Fibroblast of skin of scalp (primary cell): ENCODE measurements at places on chromosomes 4 and X.
A peak's percentile ranks its signal among the peaks of the same experiment; 100 is the strongest.

GRCh38 chr4:116024954-116025708 is 911.7 kb upstream of the NDST4 start:
- no peak for DNase-seq

- peak; percentile 4 for DNase-seq
Measured at GRCh38 chr4:166972071-166972470, 262.2 kb downstream of the SPOCK3 start.

DNA sequence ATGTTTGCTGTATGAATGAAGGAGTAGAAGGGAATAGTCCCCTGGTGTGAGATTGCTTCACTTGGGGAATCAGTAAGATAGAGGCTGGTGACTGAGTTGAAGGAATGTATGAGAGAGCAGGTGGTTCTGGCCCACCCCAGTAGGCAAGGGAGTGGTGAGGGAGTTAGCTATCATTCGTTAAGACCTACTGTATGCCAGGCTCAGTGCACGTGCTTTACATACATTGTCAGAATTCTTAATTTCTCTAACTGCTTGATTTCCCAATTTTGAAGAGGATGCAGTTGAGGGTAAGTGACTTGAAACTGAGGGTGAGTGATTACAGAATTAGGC is 700 bp downstream of the VMA21 start:
- no peak for DNase-seq

- DNase-seq = no peak
Measured at GRCh38 chr4:147794787-147795413, 63.0 kb downstream of the ARHGAP10 start.

DNA sequence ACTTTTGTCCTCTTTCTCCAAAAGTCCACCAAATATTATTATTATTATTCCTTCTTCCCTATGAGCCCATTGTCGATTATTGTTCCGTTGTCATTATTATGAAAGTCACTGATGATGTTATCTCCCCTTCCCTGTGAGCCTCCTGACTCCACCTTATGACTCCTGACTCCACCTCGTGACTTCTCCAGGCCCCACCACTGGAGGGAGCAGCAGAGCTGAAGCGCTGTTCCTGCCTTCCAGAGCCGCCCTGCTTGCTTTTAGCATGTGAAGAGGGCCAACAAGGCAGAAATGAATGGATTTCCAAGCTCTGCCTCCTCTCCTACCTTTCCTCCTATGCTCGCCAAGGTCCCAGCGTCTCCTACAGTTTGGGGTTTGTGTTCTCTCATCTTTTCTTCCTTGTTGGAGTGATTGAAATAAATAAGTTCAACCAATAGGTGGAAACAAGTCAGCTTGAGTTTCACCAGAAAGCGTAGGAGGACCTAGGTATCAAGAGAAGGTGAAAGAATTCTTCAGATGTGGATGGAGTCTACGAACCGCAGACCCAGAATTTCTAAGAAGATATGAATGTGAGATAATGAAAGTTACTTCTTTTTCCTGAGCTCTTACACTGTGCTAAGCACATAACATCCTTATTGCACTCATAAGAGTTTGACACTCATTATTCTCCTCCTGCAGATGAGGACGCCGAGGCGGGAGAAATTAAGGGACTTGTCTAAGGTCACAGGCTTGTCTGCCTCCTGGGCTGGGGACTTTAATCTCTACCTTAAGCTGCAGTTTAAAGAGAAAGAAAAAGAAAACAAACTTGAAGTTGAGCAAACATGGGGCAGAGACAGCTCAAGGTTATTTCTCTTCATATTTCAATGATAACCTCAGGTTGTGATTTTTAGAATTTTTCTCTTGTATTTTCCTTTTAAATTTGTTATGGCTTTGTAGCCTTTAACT is 26.1 kb downstream of the IGSF1 start:
- DNase-seq = no peak

GRCh38 chr4:81505004-81505598 is 33.4 kb upstream of the RASGEF1B start:
- no peak for DNase-seq

- no peak for DNase-seq
Measured at GRCh38 chrX:19866626-19867410, 20.6 kb downstream of the SH3KBP1 start.

- no peak for DNase-seq
Measured at GRCh38 chr4:139631791-139632190, 33.8 kb upstream of the MGST2 start.

DNA sequence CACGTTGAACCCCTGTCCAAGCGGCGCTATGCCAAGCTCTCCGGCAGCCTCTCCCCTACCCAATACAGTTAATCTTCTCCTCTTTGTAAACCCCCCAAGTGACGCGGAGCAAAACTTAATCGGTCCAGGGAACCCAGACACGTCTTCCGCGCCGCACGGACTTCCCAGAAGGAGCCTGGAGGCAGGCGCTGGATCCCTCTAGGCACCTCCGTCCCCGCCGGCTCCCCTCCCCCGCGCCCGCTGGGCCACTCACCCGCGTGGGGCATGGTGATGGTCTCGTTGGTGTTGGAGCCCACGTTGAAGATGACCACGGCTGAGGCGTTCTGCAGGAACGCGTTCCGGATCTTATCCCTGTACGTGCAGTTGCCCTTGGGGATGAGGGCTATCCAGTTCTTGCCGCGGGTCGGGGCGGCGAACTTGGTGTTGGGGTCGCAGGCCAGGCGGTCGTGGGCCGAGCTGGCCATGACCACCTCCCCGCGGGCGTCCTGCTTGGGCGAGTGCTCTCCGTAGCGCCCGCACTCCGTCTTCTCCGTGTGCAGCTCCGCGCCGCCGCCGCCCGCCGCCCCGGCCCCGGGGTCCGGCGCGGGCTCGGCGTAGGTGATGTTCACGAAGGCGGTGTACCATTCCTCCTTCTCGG is 1.1 kb downstream of the RNF150 start:
- no peak for DNase-seq

DNA sequence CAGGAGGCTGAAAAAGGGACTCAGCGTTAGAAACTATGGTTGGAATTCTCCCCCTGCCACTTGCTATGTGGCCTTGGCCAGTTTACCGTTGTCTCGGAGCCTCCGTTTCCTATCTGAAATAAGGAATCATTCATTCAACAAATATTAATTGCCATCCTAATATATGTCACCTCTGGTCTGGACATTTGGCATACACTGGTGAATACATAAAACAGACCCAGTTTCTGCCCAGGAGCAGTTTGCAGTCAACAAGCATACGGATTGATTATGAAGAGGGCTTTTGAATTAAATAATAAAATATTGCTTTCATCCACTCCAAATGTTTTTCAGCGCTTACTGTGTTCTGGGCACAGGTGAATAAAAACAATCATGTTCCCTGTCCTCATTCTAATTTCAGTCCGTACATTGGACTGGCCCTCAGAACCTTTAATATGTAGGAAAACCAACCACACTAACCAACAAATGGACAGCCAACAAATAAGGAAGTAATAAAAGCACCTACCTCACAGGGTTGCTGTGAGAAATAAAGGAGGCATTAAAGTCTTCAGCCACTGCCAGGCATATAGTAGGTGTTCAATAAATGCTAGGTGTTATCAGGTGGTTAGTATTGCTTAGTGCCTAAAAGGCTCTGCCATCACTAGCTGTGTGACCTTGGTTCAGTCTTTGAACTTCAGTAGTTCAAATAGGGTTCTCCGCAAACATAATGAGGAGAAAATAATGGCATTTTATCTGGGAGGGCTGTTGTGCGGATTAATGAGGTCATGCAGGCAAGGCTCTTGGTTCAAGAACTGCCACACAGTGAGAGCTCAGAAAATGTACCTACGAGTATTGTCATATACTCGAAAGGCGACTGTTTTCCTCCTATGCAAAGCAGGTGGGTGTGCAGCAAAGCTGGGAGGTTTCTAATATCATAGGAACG is 7.3 kb upstream of the GSX2 start:
- DNase-seq = no peak

DNA sequence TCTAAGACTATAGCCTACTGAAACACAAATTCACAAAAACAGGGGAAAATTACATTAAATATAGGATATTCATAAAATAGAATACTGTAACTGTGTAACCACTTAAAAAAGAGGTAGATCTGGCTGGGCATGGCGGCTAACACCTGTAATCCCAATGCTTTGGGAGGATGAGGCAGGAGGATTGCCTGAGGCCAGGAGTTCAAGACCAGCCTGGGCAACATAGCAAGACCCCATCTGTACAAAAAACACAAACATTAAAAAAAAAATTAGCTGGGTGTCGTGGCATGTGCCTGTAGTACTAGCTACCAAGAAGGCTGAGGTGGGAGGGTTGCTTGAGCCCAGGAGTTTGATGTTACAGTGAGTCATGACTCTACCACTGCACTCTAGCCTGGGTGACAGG is 33.4 kb downstream of the RPS6KA3 start:
- no peak for DNase-seq

- DNase-seq = peak; percentile 52
Measured at GRCh38 chr4:78710536-78710935, 65.6 kb upstream of the BMP2K start.

DNA sequence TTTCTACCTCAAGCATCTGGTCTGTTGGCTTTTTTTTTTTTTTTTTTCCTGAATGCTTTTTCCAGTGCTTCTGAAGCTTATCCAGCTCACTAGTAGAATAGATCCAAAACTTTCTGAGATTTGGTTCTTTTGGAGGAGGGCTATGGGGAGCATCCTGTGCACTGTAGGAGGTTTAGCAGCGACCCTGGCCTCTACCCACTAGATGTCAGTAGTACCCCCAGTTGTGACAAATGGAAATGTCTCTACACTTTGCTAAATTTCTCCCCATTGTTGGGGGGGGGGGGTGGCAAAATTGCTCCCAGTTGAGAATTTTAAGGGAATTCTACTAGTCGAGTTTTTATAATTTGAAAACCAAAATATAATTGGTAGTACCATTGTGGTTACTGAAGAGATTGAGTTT is 23.0 kb upstream of the PPA2 start:
- no peak for DNase-seq

GRCh38 chr4:25637581-25638220 is 17.9 kb upstream of the SLC34A2 start:
- no peak for DNase-seq

GRCh38 chrX:8289523-8289922 is 118.5 kb upstream of the VCX2 start:
- DNase-seq = peak; percentile 56

DNA sequence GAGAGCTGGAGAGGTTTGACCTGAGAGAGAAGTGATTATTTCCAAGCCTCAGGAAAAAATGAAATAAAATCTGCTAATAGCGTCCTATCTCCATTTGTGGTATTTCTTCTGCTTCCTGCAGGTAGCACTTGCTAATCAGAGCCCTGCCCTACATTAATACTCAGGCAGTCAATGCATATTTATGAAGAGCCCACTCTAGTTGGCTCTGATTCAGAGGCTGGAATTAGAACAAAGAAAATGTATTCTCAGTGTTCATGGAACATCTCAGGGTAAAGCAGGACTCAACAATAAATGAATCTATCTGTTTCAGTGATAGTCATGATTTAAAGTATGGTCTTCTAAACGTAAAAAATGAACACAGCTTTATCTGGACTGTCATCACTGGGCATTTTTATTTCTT is 1.4 kb upstream of the ATP8A1 start:
- no peak for DNase-seq

DNA sequence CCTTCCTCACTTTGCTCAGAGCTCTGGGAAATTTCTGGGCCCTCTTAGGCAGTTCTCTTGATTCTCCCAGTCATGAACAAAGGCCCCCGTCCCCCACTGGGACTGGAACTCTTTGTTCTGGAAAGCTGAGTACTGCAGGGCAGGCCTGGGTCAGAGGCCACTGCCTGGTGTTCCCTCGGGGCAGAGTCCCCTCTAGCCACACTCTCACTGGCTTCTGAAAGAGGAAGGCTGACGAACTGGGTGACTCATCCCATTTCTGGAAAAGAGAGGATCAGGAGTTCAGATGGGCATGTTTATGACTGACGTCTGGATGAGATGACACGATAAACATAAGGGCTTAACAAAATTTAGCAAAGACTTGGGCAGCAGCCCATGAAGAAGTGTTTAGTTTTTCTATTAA is 47.7 kb downstream of the DDX3X start:
- DNase-seq = peak; percentile 56

DNA sequence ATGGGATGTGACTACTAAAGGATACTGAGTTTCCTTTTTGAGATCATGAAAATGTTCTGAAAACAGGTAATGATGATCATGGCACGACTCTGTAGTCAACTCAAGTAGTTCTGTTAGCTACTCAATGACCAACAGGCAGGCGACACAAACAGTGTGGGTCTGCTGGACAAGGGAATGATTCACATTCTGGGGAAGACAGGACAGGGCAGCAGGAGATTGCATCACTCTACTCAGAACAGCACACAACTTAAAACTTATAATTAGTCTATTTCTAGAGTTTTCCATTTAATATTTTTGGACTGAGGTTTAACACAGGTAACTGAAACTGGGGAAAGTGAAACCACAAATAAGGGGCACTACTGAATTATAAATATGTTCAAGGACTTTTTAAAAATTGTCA is 365.2 kb downstream of the PRDM5 start:
- peak; percentile 50 for DNase-seq

- DNase-seq = no peak
Measured at GRCh38 chr4:139239127-139239772, 40.8 kb downstream of the MGARP start.

GRCh38 chr4:75189711-75190335 is 256.9 kb downstream of the PARM1 start:
- no peak for DNase-seq

- DNase-seq = no peak
Measured at GRCh38 chrX:123193101-123193500, 9.0 kb downstream of the GRIA3 start.

- DNase-seq = peak; percentile 49
Measured at GRCh38 chrX:50779694-50780093, 34.3 kb downstream of the SHROOM4 start.

DNA sequence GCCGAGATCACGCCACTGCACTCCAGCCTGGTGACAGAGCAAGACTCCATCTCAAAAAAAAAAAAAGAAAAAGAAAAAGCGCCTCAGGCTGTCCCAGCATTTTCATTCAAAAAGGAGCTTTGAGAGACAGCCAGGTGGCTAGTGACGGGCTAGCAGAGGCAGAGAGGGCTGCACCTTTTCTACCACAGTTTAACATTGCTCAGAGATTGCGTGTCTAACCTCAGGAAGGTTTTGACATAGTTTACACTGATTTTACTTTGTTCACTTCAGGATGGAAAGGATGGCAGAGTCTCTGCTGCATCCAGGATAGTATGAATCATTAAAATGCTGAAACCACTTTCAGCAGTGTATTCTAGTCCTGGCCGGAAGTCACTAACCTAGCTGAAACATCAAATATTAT is 28.1 kb downstream of the ZFP42 start:
- no peak for DNase-seq

GRCh38 chrX:142978130-142978684 is 47.5 kb upstream of the SPANXN4 start:
- DNase-seq = no peak

GRCh38 chr4:173288698-173289352 is 45.3 kb downstream of the HMGB2 start:
- no peak for DNase-seq

DNA sequence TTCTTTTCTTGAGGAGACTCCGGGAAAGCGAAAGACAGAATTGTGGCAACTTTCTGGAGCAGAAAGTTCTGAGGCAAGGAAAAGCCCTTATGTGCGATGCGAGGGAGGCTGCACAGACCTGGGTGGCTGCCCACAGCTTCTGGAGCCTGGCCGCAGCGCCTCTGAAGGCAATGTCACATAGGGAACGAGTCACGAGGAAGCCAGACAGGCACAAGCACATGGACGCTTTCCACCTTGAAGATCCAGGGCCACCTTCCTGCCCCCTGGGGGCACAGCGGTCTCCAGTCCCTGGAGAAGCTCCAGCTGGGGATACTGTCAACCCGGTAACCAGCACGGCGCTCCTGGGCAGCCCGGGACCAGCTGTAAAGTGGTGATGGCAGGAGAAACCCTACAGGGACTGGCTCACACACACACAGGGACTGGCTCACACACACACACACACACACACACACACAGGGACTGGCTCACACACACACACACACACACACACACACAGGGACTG is 69.8 kb downstream of the MTNR1A start:
- DNase-seq = peak; percentile 37

GRCh38 chr4:180664766-180665368 is 1578.3 kb upstream of the TENM3 start:
- DNase-seq = peak; percentile 82
